ENCODE measurements at places on chromosomes 7 and 10.

DNA sequence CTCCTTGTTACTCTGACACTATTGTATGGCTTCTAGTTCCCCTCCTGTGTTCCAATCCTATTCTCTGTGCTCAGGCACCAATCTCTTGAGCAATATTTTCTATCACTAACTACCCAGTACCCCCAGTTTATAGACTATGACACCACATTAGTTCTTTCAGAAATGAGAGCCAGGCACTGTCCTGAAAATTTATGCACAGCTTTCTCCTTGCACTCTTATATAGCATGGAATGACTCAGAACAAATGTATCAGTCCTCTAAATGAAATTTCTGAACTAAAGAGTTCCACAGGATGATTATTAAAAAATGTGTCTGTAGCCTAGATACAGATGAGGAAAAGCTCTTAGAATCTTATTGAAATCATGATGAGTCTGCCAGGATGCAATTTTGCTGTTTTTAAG, 489.9 kb downstream of the XPNPEP1 start:
- DNase-seq = no peak

DNA sequence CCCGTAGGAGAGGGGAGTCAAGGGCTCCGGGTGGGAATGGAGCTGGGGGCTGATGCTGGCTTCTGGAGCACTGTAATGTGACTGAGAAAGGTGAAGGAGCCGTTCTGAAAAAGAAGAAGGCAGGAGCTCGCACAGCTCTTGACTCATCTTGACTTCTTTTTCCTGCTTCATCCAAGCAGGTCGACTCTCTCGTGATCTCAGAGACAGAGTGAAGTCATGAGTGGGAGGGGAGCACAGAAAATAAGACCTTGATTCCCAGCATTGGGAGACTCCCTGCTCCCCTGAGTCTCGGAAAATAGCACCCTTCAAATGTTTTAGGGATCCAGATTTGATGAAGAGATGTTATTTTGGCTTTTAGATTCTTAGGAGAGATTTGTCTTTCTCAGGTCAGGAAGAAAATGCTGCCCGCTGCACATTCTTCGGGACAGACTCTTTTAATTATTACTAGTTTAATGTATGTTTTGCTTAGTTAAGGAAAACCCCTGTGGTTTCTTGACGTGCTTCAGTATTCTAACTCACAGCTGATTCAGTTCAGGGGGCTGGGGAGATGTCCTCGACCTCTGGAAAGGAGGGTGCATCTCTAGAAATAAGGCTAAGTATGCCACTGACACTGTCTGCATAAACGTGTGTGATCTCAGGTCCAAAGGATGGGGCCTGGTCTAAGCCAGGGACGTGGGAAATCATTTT, 34.1 kb downstream of the EGFR start:
- no peak for DNase-seq

DNA sequence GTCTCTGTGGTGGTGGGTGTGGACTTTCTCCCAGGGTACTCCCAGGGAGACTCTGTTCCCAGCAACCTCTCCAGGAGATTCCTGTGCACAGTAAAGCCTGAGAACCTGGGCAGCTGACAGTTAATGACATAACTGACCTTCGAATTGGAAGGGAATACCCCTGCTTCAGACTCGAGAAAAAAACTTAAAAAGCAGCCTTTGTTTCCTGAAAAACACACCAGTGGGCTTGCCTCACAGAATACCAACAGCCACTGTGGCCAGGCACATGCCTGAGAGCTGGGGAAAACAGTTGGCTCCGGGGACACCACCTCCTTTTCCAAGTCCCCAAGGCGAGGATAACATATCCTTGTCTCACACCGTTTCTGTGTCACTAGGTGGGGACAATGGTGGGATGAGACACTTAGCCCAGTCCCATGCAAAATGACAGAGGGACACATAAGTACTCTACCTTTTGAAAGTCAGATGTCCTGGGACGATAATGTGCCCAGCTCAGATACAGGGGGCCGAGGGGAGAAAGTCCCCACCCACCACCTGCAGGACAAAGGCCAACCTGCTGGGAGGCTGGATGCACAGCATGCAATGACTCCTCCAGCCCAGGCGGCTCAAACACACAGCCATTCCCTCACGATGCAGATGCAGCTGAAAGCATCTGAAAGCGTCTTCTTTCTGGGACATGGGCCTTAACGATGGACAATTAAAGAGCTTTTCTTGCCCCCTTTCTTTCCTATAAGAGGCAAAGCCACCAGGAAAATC, 65.6 kb downstream of the HIPK2 start:
- no peak for DNase-seq

GRCh38 chr10:11218395-11218794, 200.7 kb downstream of the CELF2 start:
- no peak for DNase-seq

GRCh38 chr10:21746118-21746517, 212.1 kb downstream of the MLLT10 start:
- DNase-seq = no peak

- no peak for DNase-seq
Observed at GRCh38 chr10:110430340-110431273, 67.1 kb upstream of the DUSP5 start.

DNA sequence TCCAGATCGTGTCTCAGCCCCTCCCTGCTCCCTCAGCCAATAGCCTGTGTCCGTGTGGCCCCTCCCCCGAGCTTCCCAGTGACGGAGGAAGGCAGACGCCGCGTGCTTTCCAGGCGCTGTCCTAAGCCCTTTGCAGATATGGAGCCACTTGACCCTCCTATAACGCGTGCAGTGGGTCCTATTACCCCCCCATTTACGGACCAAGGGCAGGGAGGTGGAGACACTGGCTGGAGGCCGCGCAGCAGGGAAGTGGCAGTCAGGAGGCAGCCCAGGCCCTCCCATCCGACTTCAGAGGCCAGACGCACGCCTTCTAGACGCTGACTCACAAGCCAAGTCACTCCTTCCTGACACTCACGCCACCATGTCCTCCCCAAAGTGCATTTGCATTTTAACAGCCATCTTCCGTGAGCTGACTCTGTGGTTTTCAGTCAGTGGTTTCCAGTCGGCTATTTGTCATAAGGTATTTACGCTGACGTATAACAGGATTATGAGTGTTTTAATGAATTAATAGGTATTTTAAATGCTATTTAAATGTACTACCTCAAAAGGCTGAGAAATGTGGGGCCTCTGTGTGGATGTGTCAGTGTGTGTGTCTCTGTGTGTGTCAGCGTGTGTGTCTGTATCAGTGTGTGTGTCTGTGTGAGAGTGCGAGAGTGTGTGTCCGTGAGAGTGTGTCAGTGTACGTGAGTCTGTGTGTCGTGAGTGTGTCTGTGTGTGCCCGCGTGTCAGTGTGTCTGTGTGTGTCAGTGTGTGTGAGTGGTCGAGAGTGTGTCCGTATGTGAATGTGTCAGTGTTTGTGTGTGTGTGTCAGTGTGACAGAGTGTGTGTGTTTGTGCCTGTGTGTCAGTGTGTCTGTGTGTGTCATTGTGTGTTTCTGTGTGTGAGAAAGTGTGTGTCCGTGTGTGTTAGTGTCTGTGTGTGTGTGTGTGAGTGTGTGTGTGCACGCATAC, 92.0 kb upstream of the INSIG1 start:
- no peak for DNase-seq

DNA sequence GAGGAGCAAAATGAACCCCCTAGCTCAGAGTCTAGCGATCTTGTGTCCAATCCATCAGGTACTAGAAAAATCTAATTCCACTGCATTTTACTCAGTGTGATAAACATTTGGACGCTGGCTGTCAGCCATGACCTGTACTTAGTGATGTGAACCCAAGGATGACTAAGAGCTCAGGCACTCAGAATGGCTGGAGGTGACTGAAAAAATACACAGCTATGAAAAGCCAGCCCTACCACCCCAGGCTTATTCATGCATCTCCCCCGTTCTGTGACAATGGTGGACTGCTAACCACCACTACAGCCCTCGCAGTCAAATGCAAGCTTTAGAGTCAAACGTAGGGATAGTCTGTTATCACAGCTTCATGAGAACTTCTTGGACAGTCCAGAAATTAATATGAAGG, 14.9 kb downstream of the AFAP1L2 start:
- no peak for DNase-seq

DNA sequence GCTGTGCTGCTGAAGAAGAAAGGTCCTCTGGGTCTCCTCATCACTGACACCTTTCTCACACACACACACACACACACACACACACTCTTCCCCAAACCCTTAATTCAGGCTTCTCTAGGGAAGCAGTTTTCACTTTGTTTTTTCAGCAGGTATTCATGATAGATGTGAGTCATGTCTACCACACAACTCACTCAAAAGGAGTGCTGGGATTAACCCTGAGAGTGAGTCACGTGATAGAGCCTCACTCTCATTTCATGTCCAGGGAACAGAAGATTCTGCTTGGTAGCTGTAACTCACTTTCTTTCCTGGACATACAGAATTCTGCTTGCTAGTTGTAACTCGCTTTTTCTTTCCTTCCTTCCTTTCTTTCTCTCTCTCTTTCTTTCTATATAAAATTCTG, 45.4 kb downstream of the VIM start:
- no peak for DNase-seq

GRCh38 chr7:93958651-93959050, 37.1 kb downstream of the GNG11 start:
- no peak for DNase-seq

DNA sequence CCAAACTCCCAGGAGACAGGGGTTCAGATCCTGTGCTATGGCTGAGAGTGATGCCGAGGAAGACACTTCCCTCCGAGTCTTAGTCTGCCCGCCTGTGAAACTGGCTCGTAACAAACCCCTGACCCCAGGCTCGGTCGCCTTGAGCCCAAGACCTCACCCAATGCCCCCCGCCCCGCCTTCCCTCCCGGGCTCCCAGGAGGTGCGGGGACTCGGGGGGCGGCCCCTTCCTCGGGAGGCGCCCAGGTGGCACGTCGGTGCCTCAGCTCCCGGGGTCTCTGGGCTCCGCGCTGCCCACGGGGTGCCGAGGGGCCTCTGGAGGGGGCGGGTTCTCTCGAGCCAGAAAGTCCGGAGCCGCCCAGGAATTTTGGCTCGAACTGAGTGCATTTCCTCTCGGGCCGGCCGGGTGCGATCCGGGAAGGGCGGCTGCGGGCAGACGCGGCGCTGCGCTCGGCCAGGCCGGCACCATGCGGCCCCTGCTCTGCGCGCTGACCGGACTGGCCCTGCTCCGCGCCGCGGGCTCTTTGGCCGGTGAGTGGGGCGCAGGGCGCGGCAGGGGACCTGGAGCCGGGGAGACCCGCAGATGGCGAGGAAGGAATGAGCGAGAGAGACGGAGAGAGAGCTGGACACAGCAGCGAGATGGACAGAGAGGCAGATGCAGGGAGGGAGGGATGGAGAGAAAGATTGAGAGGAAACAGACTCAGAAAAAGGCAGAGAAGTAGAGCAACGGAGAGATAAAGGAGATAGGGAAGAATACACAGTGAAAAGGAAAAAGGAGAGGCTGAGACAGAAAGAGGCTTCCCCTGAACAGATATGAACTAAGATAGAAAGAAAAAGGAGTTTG, at the start of gene PLAC9:
TSS of gene PLAC9 (plus strand) at position 432 of the 841 bp plus-strand sequence. CDS start at position 465, 33 bp downstream.
- DNase-seq = no peak

- no peak for DNase-seq
Observed at GRCh38 chr7:107404740-107405537, 64.9 kb upstream of the GPR22 start.

DNA sequence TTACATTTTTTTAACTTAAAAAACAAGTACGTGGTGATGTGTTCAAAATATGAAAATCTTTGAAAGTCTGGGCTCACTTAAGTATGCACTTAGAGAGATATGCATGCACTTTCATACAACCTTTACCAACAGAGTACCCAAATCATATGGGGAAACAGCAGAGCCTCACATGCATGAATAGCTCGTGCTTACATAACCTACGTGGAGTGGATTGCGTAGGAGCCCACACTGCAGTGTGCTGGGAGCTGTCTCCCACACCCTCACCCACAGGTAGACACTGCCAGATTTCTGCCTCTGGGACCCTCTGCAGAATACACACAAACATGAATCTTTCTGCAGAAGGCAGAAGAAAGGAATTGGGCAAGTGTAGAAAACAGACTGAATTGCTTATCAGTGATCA, 581 bp downstream of the CLCN1 start:
- no peak for DNase-seq

- no peak for DNase-seq
Observed at GRCh38 chr10:43070121-43071085, 6.5 kb upstream of the RET start.

- DNase-seq = no peak
Observed at GRCh38 chr10:85810674-85811073, 555.9 kb downstream of the GRID1 start.

DNA sequence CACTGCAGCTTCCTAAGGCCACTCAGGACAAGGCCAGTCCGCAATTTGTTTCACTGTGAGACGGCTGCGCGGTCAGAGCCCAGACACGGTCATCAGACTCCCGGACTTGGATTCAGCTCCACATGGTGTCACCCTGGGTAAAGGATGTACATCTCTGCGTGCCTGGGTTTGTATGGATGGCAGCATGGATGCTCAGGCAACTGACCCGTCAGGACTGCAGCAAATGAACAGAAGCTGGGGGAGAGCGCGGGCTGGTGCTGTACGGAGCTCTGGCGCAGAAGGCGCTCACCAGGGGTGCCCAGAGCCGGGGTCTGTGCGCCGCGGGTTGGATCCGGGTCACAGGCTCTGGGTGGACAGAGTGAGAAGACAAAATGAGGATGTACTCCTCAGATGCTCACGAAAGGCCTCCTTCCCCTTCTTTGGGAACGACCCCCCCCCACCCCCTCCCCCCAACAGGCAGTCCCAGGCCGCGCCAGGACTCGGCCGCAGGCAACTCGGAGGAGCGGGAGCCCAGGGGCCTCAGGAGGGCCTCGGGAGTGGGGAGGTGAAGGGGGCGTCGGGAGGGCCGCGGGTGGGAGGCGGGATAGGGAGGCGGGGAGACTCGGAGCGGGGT, 92.4 kb downstream of the CXCL12 start:
- no peak for DNase-seq

DNA sequence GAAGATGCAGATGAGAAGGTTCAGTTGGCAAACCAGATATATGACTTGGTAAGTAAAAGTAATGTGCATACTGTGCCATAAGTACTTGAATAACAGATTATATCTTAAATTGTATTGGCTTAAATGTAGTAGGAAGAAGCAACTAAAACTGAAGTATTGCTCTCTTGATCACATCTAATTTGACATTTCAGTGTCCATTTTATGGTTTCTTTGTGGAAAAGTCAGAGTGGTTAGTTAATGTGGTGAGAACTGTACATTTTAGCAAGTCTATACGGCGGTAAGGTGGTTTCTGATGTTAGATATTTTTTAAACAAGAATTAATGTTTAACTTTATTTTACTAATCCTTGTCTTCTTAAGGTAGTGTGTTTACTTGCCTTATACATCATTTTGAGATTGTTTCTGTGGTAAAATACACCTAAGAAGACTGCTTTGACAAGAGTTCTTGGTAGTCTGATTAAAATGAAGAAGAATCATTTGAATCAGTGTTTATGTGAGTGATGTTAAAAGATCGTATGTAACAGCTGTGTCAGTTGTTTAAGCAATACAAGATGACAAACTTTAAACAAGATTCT, 5.1 kb downstream of the ING3 start:
- DNase-seq = no peak

Data from iPS DF 6.9 (cell line).